Stimulated activated CD4-positive, alpha-beta T cell treated with anti-CD3 and anti-CD28 coated beads, Interleukin-4, amount 100 ng/mL, for 1 hour (primary cell): ENCODE measurements at places on chromosomes 12 and 14.
A peak's percentile ranks its signal among the peaks of the same experiment; 100 is the strongest.

DNA sequence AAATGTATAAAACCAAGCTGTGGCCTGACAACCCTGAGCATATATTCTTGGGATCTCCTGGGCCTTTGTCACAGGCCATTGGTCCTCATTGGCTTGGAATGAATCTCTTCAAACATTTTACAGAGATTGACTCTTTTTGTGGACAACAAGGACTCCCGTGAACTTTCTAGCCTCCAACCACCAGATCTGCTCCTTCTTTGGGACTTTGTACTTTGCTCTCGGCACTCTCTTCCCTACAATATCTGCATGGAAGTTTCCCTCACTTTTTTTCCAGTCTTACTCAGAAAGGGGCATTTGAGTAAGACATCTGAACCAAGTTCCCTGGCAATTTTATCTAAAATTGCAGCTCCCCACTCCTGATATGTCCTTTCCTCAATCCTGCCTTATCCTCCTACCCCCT, 158.8 kb downstream of the PHLDA1 start:
- DNase-seq: no peak

DNA sequence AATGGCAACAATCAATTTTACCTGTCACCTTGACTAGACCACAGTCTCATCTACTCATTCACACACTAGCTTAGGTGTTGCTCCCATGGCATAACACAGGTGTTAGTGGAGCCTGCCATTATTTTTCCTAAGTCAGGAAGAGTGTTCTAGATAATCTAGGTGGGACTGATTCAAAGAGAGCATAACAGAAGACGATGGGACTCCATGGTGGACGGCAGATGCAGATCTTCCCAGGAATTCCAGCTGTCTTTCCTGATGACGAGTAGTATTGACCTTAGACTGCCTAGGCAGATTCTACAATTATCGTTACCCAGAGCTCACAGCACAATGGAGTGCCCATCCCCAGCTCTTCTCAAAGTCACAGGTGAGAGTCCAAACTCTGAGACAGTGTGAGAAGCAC, 589.0 kb downstream of the TMEM121 start:
- DNase-seq: no peak

GRCh38 chr12:19908830-19909229, 459.5 kb upstream of the PDE3A start:
- no peak for DNase-seq

DNA sequence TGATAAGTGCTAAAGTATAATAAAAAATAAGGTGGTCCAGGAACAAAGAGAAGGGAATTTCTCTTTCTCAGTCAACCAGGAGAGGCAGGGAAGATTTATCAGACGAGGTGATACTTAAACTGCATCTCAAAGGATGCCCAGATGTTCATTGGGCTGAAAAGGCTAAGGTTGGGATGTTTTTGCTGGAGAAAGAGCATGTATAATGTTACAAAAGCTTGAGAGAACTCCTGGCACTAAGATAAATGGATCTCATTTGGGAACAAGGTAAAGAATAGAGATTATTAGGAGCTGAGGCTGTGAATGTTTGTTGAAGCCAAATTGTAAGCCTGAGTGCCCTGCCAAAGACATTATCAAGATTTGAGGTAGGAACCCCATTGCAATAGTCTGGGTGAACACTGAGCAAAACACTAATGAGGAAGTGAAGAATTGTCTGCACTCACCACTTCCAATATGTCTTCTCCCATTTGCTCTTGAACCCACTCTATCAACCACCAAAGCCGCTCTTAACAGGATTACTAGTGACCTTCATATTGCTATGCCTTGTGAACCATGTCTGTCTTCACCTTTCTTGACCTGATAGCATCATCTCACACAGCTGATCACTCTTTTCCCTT, 149.0 kb upstream of the ARID2 start:
- no peak for DNase-seq

DNA sequence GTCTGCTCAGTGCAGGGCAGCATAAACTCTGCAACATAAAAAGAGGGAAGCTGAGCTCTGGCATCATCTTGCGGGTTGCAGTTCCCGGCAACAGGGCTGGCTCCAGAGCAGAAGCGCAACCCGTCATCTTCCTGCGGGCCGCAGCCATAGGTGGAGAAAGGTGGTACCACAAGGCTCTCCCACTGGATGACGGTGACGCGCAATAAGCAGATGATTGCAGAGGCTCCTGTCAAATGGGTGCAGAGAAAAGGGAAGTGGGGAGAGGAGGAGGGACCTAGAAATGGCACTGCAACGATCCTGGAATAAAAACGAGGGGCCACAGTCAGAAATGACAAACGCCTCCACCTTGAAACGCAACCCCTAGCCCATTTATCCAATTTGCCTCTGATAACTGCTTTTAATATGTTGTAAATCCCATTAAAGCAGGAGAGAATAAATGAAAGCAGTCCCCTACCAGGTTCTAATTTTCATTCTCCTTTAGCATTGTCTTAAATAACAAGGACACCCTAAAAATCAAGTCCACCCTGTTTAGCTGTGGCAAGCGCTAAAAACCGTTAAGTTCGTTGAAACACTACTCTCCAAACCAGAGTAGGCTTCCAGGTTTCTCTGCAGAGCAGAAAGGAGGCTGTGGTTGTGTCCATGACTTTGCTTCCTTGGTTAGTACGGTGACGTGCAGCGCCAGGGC, 30.9 kb upstream of the TUBA1C start:
- peak; percentile 6 for DNase-seq

DNA sequence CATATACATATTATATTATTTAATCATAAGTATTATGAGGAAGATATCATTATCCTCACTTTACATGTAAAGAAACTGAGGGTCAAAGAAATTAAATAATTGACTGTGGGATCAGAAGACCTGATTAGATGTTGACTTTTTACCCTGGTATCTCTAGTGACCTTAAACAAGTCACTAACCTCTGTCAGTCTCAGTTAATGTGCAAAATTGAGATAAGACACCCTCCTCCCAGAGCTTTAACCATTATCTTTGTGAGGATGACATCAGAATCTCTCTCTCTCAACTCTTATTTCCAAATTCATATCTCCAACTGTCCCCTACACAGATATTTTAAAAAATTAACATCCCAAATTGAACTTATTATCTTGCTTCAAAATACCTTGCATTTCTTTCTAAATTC, 177.8 kb downstream of the KLHL28 start:
- DNase-seq: no peak

DNA sequence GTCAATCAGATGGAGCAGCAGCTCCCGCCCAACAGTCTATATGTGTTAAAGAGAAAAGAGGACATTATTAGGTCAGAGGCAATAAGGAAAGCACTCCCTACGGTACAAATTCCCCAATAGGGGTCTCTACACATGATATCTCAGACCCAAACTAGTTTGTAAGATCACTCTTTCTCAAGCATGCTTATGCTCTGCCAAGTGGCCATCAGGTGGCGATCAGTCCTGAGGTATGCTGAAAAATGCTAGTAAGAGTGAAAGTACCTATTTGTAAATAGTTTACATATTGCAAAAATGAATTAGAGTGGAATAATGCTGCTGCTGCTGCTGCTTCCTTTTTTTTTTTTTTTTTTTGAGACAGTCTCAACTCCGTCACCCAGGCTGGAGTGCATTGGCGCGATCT, 61.0 kb downstream of the CPM start:
- DNase-seq: no peak

- no peak for DNase-seq
Observed at GRCh38 chr12:78118036-78118435, 287.3 kb downstream of the NAV3 start.

- DNase-seq: no peak
Observed at GRCh38 chr14:32494609-32495434, 165.7 kb downstream of the AKAP6 start.

- DNase-seq: no peak
Observed at GRCh38 chr12:79659961-79660431, 30.8 kb downstream of the PAWR start.

DNA sequence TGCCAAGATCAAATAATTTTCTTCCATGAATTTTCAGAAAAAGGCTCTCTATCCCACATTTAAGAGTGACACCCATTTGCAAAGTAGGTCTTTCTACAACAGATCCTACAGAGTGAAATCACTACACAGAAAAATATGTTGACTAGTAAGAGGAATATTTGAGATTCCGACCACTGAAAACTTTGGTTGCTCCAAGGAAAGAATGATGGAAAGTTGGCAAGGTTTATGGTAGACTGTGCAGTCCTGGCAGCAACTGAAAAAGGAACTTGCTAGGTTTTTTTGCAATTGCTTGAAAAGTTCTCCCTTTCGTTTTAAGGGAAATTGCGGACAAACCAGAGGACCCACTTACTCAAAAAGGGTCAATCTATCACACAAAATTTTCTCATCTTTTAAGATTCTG, 83.1 kb upstream of the TSPAN8 start:
- no peak for DNase-seq

GRCh38 chr14:75399843-75400775, 27.7 kb upstream of the JDP2 start:
- no peak for DNase-seq

DNA sequence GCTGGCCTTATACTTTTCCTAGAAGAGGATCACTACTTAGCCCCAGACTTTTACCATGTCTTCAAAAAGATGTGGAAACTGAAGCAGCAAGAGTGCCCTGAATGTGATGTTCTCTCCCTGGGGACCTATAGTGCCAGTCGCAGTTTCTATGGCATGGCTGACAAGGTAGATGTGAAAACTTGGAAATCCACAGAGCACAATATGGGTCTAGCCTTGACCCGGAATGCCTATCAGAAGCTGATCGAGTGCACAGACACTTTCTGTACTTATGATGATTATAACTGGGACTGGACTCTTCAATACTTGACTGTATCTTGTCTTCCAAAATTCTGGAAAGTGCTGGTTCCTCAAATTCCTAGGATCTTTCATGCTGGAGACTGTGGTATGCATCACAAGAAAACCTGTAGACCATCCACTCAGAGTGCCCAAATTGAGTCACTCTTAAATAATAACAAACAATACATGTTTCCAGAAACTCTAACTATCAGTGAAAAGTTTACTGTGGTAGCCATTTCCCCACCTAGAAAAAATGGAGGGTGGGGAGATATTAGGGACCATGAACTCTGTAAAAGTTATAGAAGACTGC, 1.5 kb downstream of the MGAT2 start:
- DNase-seq: no peak

GRCh38 chr12:122819209-122819785, 16.0 kb upstream of the HIP1R start:
- no peak for DNase-seq

GRCh38 chr12:9661720-9662119, 7.8 kb upstream of the CLEC2D start:
- DNase-seq: no peak

- peak; percentile 61 for DNase-seq
Observed at GRCh38 chr12:113088971-113089756, 32.6 kb downstream of the DTX1 start.

DNA sequence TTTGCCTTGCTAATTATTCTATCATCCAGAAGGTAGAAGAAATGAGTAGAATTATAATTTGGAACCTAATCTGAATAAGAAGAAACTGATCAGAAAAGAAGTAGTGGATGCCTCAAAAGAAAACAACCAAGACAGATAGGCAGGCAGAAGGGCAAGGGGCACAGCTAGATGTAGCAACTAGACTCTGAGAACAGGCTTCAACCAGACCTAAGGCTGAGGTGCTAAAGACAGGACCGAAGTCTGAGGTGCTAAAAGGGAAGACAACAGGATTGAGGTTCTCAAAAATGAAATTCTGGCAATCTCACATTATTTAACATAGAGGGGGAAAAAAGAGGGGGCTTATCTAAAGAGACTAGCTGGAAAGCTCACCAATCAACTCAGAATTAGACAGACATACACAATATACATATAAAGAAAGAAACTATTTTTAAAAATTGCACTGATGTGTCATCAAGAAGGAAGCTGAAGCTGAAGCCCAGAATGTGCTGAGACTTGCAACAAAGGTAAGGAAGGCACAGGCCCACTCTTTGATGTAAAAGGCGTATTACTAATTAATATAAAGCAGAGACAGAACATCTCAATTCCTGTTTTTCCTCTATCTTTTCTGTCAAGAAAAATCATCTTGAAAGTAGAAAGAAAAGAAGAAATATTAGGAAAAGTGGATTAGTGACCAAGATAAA, 43.8 kb upstream of the CSRNP2 start:
- no peak for DNase-seq

DNA sequence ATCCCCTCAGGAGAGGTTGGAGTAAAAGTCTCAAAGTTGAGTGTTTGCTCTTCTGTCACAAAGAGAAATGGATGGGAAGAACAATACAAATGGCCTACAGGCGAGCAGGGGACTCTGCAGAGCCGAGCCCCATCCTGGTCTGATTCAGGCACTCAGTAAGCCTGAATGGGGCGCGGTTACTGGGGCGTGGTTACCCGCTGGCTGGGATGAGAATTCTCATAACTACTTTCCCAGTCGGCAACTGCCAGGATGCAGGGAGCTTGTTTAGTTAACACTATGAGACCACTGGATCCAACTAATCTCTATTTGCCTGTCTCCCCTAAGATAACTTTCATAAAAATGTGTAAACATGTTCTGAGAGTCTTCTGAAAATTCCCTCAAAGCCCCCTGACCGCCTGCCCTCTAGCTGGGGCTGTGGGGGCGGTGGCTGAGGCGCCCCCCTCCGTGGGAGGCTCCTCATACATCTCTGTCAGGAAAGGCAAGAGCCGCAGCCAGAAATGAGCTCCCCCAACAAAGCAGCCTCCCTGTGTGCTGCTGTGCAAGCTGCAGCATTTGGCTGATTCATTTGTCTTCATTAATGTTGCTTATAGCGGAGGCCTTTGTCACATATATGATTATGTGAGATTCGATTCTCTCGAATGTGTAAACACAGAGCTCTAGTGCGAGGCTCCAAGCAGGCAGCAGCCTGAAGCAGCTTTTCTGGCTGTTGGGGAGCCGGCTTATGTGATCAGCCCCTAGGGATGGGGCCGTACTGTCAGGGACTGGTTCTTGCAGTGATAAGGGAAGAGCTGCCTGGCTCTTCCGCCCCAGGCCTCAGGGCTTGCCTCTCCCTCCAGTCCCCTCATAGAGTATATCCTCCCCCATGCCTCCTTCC, 126.1 kb upstream of the ARHGAP5 start:
- DNase-seq: no peak

GRCh38 chr12:69688021-69688420, 11.1 kb downstream of the BEST3 start:
- no peak for DNase-seq

- no peak for DNase-seq
Observed at GRCh38 chr12:109461846-109462756, 15.0 kb downstream of the KCTD10 start.

DNA sequence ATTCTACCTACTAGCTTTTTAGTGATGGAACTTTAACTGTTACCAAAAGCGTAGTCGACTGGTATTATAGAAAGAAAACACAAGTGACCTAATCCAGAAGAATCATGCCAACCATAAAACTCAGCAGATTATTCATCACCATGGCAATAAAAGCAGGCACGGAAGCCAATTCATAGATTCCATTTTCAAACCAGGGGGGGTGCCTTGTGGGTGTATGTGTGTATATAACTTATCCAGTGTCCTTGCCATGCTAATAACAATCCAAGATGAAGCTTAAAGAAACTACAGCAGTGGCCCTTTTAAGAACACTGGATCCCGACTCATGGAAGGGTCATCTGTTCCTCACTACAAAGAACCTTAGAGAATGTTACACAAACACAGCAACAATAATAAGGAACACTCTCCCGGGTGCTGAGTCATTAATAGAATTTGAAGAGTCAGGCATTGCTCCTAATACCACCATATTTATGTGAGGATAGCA, 61.0 kb downstream of the EPS8 start:
- DNase-seq: no peak

- no peak for DNase-seq
Observed at GRCh38 chr12:56574210-56574609, 52.6 kb downstream of the RBMS2 start.
